NCI-H1417 treated with DMSO at 0.1 percent for 48 hours (cell line): ENCODE measurements at places on chromosomes 11 and 22.

DNA sequence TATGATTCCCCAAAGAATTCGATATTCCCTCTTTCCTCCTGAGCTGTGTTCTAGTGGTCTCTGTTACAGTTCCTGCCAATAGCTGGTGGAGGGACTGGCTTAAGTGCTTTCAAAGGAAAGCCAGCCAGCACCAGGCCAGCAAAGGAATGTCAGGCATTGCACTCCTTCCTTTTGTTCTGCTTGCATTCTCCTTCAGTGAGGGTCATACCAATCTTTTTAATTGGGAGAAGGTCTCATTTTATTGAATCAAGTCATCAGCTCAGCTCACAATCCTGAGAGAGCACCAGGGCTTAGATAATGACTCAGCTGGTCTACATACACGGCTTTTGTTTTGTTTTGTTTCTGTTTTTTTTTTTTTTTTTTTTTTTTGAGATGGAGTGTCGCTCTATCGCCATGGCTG lies 222.9 kb downstream of the NAV2 start:
- DNase-seq = no peak

DNA sequence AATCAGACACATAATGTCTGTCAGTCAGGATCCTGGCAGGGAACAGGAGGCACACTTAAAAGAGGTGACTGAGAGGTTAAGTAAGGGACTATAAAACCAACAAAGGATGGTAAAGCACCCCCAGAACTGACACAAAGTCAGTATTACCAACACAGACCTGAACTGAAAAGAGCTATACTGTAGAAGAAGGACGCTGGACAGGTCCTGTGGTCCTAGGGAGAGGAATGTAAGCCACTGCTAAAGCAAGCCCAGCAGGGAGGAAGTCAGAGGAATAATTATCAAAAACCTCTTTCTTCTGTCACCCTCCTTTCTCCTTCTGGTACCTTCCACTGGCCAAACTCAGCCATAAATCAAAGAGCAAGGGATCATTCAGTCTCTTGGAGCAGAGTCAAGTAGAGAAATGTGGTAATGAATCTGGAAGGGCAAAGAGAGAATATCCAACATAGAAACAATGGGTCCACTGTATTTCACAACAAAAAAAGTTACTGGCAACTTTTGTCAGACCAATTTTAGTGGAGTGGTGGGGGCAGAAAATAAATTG lies 33.4 kb upstream of the ANGPTL5 start:
- DNase-seq = no peak

DNA sequence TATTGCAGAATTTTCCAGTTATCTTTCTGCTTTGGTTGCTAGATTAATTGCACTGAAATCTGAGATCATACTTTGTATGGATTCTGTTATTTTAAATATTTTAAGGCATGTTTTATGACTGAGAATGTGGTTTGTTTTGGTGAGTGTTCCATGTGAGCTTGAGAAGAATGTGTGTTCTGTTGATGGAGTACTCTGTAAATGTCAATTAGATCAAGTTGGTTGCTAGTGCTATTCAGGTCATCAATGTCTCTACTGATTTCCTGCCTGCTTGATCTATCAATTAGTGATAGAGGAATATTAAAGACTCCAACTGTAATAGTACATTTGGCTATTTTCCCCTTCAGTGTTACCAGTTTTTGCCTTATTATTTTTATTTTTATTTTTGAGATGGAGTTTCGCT lies 64.3 kb upstream of the SHANK2 start:
- no peak for DNase-seq

DNA sequence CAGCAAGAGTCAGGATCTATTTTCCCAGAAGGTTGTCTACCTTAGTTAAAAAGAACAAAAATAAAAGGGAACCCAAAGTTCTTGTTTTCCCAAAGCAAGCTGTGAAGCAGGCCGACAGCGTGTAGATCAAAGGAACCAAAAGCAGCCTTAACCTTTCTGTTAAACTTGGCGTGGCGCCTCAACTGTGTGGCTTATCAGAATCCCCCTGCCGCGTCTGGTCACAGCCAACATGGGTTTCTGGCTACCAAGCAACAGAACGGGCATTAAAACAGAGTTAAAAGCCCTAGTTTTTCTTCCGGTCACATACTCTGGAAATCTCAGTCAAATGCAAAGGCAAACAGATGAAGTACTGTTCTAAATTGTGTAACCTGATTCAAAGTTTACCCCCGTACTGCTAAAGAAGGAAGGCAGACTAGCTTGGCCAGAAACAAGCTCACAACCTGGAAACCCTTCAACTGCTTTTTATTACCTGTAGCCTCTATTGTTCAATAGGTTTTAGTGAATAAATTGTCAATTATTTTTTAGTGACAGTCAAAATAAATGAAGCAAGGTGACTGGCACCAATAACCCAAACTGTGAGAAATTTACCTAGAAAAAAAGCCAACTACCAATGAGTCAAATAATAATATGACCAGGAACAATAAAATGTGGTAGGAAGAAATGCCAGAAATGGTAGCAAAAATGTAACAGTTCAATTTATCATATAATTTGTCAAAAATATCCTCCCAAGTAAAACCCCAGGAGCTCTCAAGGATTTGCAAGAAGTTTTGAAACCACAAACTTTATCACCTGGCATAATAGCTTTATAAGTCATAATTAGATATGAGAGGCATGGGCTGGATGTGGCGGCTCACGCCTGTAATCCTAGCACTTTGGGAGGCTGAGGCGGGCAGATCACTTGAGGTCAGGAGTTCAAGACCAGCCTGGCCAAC lies 21.4 kb downstream of the CHKA start:
- DNase-seq = no peak

- no peak for DNase-seq
Measured at GRCh38 chr11:72682858-72683243, 8.6 kb upstream of the PDE2A start.

- DNase-seq = no peak
Measured at GRCh38 chr11:60766547-60766946, 9.9 kb downstream of the MS4A15 start.
